ENCODE measurements at places on chromosomes 3 and 15.

DNA sequence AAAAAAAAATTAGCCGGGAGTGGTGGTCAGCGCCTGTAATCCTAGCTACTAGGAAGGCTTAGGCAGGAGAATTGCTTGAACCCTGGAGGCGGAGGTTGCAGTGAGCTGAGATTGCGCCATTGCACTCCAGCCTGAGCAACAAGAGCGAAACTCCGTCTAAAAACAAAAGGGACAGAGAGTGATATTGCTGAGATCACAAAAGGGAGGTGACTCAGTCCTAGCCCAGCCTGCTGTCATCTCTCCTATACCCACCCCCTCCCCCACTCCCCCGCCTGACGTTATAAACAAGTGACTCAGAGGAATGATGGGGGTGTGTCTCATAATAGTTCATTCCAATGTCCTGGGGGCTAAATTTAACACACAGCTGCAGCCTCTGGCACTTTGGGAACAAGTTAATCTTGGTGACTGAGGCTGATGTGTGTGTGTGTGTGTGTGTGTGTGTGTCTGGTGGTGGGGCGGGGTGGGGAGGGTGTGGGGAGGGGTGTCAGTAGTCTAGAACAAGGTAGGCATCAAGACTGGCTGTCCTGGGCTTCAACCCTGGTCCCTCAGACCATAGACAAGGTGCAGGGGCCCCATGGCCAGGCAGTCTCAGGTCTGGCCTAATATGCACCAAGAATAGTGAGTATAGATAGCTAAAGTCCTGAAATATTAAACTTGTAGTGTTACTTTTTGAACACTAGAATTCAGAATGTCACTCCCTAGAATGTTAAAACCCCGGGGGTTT, 1.3 kb upstream of the KLHL40 start:
- no peak for DNase-seq

DNA sequence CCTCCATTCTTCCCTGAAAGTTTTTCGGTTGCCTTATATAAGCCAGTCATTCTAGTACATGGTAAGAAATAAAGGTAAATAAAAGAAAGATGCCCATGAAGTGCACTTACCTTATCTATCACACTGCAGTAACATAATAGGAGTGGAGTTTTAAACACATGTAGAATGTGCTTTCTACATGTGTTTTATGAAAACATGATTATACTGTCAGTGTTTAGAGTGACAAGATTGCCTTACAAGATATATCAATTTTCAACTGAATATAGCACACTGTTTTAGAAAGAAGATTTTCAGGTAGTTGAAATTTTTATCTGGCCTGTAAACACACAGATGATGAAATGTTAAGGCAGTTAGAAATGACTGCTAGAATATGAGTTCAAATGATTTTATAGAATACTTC, 219.6 kb downstream of the EPHA3 start:
- no peak for DNase-seq

DNA sequence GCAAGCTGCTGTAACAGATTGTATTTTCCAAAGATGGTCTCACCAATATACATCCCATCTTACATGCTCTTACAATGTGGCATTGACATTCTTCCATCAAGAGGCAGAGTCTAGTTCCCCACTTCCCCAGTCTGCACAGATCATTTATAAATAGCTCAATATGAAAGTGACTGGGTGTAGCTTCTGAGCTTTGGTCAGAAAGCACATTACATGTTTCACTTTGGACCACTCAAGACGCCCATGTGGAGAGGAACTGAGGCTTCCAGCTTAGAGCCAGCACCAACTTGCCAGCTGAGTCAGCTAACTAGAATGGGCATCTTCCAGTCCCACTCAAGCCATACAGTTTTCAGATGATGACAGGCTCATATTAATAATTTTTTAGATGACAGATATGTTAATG, 45.5 kb downstream of the GREM1 start:
- no peak for DNase-seq

DNA sequence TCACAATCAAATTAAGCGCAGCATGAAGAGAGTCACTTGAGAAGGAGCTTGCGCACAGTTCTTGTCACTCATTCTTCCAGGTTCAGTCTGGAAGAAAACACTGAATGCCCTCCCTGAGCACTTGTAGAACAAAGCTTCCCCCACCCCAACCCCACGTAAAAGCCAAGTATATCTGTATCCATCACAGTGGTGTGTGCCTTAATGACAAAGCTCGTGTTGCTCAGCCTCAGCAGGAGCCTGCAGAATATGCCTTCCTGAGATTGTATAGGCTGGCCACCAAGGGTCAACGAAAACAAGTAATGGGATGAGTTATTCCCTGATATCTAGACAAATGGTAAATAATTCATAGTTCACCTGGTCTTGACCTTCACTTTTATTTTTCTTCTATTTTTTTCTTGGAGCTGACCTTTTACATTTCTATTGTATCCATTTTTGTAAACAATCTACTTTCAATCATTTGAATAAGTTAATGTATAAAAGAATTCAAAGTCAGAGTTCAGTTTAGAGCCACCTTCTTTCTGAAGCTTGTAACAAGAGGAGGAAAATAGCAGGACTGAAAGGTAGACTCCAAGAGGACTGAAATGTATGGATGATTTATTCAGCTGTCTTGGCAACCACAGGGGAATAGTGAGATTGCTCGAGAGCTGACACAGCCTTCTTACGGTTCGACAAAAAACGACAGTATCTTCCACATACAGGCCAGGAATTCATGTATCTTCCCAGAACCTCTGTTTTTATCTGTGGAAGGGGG, 405.5 kb upstream of the TPM1 start:
- no peak for DNase-seq

DNA sequence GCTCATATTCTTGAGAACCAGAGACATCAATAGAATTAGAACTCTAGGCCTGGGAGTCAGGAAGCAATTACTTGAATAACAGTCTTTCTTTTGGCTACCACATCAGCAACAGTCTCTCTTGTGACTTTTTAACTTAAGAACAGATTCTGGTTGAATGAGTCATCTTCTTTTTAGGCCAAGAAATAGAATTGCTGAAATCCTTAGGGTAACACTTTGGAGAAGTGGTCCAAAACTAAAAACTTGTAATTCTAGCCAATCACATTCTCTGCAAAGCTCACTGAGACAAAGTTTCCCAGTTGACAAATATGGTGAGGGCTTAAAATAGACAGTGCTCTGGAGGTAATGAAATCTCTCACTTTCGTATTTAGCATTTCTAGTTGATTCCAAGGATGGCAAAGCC, 238.0 kb downstream of the SHOX2 start:
- DNase-seq, result no peak
